ENCODE measurements at places on chromosomes 7 and 10. TPM values are rescaled to one million over a fixed set of nuclear protein-coding genes. Genes with fewer than 3 reads are reported as not detected.

DNA sequence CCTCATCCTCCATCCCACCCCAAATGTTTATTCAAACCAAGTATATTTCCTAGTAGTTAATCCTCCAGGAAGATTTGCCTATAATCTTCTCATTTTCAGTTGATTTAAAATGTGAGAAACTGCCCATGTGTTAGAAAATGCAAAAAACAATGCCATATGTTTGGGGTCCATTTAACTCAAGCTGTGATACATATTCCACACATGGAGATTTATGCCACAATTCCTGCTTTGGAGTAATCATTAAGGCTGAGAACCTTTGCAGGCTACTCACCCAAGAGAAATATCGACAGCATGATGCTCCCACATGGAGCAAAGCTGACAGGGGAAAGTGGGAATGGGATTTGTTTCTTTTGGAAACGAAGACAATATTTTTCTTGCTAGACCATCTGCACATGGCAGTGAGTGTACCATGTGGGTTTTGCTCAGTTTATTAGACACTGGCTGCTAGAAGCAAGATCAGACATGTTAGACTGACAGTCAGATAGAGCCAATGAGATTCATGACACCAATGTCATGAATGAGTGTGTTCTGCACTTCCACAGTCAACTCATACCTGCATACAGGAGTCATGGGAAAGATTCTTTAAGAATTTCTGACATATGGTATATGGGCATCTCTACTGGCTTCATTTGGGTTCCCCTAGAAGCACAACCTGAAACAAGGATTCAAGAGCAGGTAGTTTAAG lies 3.4 kb upstream of the GRM8 start:
- DNase-seq: no peak

DNA sequence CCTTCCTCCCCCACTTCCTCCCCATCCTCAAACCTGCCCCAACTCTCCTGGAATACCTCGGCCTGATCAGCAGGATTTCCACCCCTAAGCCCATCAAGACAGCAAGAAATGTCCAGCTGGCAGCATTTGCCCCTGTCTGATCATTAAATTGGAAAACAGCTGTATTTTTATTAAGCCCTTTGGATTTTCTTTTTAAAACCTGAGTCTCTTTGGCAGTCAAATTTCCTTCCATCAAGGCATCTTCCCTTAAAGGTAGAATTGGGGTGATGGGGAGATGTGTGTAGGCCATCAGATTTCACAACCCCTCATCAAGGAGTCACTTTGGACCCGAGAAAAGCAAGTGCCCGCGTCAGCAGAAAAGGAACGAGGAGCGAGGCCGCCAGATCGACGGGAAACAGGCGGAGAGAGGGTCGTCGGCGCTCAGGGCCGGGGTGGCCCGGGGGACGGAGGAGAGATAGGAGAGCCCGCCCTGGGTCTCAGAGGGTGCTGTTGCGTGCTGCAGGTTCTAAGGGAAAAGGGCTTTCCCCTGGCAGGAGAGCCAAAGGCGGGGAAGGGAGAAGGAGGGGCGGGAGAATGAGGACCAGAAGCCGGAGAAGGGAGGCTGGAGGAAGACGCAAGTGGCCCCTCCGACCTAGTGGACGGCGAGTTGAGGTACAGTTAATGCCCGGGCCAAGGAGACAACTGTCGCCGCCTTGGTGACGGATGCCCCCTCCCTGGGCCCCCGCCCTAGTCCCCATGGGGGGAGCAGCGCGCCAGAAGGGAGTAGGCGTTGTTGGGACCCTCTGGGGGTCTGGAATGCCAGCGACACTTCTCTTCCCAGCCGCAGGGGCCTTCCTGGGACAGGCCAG lies 11.5 kb upstream of the GATA3 start:
- peak; percentile 58 for DNase-seq

- DNase-seq: no peak
These were observed 40.3 kb downstream of the FAM53B start for GRCh38 chr10:124703778-124704427.

- DNase-seq: no peak
These were observed 101.5 kb upstream of the TAS2R16 start for GRCh38 chr7:123096976-123097375.

The MYPN gene
- total RNA-seq: not detected
